8988T (cell line): ENCODE measurements at places on chromosomes 12 and 14.

- DNase-seq = no peak
Observed at GRCh38 chr12:47356129-47356700, 276.5 kb upstream of the AMIGO2 start.

DNA sequence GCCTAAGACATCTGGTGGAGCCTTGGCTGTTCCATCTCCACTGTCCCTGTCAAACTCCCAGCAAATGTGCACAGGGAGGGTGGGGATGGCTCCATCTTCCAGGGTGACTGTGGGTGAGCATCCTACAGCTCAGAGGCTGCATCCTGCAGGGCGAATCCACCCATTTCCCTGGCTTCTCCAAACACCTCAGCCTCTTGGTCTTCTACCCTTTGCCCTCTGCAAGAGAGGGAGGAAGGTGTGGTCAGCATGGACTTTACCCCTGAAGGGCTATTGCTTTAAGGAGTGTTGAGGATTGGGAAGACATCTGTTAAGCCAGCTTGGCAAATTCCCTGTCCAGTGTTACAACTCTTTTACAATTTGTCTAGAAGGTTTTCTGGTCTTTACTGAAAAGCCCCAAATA is 23.1 kb upstream of the DGLUCY start:
- no peak for DNase-seq

DNA sequence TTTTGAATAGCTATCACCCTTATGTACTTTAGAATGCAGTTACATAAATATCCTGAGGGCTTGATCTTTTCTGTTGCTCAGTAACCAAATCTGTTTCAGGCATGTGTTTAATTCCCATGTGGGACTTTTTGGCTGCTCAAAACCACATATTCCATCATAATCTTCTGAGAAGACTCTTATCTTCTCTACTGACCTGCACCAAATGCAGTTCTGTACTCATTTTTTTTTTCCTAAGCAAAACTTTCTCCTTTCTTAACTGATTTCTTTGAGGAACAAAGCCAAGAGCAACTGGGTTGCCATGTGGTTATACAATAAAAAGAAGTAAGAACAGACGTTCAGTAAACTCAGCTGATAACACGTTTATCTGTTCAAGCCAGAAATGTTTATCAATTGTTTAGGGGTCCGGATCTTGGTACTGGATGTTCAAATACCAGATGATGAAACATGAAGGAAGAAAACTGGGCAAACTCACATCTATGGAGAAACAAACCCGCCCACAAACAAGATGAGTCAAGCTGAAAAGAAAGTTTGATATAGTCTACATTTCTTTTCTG is 50.1 kb downstream of the TMEM132C start:
- no peak for DNase-seq

DNA sequence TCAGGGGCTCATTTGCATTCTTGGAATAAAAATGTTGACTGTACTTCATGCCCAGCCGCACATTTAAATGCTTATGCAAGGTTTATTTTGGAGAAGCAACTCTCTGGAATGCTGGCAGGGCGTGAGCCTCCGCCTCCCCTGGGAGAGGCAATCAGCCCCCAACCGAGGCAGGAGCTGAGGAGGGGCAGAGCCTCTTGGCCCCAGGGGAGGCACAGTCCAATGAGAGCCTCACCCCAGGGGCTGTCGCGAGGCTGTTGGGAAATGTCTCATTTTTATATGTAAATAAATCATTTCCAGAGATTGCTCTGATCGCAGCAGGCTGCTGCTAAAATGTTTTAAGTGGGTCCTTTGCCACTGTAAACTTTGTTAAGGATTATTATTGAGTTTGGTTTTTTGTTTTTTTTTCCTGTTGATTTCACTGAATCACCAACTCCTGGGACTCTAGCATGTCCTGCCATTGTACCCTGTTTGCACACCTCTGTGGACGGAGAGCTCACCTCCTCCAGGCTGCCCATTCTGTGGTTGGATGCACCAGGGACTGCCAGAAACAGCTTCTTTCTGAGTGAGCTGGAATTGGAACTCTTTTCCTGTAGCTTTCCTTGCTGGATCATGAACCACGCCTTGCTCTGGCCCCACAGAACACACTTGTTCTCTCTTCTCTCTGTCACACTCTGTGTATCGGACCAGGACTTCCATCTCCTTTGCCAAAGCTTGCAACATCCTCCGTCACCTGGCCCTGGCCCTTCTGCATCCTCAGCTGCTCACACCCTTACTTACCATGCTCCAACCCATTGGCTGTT is 46.9 kb upstream of the FAM181A start:
- no peak for DNase-seq

DNA sequence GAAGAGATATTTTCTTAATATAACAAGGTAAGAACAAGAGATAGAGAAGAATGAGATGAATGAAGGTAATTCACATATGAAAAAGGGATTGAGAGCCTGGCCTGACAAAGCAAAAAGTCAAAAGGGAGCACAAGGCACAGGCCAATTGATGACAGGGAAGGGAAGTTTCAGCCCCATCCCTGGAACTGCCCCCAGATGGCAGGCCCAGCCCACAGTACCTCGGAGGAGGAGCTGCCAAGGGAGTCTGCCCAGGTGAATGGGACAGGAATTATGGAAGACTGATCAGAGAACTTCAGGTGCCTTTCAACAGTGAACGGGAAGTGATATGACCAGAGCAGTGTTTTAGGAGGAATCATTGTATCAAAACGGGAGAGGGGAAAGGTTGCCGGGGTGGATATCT is 15.7 kb downstream of the SNRPF start:
- DNase-seq = no peak

DNA sequence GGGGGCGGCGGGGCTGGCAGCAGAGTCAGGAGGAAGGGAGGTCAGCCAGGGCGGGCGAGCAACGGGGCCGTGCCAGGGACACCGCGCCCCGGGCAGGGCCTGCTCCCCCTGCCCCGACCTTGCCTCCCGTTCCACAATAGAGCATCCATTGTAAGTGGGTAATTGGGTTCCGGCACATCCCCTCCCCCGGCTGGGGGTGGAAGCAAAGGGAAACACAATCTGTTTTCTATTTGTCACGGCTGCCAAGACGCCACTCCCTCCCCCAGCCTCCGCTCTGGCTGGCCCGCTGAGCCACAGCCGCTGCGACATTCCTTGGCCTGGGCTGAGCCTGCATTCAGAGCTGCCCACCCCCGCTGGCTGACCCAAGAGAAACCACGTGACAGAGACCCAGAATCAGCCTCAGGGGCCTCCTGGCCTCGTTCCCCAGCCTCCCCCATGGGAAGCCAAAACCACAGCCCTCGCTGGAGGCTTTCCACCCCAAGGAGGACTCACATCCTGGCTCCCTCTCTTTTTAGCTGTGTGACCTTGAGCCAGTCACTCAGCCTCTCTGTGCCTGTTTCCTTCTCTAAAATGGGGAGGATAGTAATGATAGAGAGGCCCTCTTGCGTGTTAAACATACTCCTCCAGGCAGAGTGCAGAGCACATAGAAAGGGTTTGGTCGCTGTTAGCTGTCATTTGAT is 117.6 kb downstream of the SCARB1 start:
- DNase-seq = peak; percentile 60

GRCh38 chr12:87520968-87521367 is 508.2 kb downstream of the C12orf50 start:
- DNase-seq = no peak

DNA sequence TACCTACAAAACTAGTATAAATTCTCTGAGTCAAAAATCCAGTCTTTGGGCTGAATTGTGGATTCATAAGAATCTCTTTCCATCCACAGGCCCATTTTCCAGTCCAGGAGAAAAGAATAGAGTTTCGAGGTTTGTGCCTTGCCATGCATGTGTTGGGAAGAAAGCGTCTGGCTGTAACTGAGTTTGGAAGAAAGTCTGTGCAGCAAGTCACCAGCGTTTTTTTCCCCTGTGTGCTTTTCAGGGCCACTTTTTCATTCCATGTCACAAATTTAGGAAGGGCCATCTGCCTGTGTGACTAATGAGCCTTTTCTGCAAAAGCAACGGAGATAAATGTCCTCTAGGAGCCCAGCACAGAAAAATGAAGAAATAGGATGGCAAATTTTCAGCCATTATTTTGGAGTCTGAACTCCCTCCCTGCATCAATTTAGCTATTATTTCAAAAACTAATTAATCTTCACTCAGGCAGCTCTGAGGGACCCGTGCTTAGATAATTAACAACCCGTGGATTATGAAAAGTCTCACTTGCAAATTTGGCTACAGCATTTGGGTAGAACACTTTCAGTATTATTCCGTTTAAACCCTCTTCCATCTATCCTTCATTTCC is 261.5 kb downstream of the SUDS3 start:
- DNase-seq = no peak

GRCh38 chr14:93163564-93163963 is 21.1 kb downstream of the MOAP1 start:
- no peak for DNase-seq

GRCh38 chr14:87076146-87076545 is 916.8 kb downstream of the GALC start:
- no peak for DNase-seq

DNA sequence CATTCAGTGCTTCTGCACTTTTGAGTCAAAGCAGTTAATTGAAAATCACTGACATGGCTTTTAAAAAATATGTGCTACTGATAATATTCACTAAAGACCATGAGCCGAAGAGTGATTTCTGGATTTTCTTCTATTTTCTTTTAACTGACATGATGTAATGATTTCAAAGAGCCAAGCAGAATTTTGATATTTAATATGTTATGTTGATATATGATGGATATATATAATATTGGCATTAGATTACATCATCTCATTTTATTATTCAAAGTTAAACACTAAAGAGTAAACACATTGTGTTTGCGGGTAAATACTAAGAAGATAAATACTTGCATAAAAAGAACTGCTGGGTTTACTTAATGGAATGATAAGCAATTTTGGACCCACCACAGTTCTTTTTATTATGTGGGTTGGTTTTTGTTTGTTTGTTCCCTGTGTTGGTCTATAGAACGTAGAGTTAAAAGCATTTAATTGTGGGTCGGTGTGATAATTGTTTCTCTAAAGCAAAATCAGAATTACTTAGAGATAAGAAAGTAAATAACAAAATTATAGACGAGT is 692 bp downstream of the SPIC start:
- DNase-seq = no peak

GRCh38 chr12:32615441-32615840 is 63.7 kb upstream of the DNM1L start:
- no peak for DNase-seq
